Ovary (tissue), 10 donors: ENCODE measurements at places on chromosomes 1 and 21.

DNA sequence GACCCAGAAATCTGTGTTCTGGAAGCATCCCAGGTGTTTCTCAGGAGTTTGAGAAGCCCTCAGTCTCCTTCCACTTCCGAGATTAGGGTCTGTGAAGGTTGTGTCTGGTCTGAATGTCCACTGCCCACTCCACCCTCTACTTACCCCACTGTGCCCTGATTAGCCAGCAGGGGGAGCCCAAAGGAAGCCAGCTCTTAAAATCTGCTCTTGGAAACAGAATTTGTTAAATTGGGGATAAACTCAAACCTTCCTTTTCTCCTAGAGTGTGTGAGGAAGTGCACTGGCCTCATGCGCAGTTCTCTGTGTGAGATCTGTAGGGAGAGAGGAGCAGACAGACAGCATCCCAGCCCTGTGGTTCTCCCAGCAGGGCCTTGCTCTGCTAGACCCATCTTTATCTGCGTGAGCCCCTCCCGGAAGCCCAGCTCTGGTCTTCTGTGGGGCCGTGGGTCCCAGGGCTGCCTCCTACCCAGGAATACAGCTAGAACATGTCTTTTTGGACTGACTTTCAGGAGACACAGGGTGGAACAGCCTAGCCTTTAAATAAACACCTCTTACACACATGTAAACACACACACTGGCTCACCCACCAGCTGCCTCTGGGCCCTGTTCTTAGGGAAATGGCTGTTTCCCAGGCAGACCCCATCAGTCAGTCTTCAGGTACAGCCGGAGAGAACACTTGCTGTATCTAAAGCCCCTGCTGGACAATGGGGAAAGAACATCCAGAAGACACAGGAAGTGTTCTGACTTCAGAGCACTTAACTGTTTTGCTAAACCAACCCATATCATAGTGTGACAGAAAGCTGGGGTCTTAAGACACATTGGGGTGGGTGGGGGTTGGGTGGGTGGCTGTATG lies 52.2 kb downstream of the SMYD2 start:
- no peaks in the 10 kb centered on the region for H3K36me3 ChIP-seq
- H3K27ac ChIP-seq: no peak overlapping the region
- peak; percentile 48 for DNase-seq
- no peaks in the 10 kb centered on the region for H3K27me3 ChIP-seq
- H3K4me3 ChIP-seq: no peak overlapping the region

DNA sequence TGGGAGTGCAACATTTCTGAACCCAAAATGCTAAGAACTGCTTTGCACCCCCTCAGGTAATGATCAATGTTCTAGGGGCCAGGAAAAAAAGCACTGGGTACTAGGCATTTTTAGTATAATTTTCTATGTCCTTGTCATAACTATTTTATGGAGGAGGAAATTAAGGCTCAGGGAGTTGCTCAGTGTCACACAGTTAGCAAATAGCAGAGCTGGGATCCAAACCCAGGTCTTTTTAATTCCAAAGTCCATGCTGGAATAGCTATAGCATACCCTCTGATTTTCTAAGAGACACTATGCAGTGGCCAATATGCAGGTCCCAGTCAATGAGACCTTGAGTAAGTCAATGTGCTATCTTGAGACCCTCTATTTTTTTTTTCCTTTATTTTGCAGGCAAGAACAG lies 394.5 kb upstream of the USP24 start:
- no peaks in the 10 kb centered on the region for H3K36me3 ChIP-seq
- peaks cover 8% of the 10 kb centered on the region for H3K4me1 ChIP-seq
- no peak overlapping the region for H3K4me3 ChIP-seq
- no peak overlapping the region for H3K27ac ChIP-seq
- DNase-seq: no peak
- H3K27me3 ChIP-seq: no peaks in the 10 kb centered on the region

GRCh38 chr1:183416850-183417771 lies 1.1 kb downstream of the NMNAT2 start:
- H3K36me3 ChIP-seq: no peaks in the 10 kb centered on the region
- H3K27me3 ChIP-seq: peaks cover 4% of the 10 kb centered on the region
- no peak overlapping the region for H3K27ac ChIP-seq
- peak; percentile 77 for DNase-seq
- peaks cover 7% of the 10 kb centered on the region for H3K4me1 ChIP-seq

DNA sequence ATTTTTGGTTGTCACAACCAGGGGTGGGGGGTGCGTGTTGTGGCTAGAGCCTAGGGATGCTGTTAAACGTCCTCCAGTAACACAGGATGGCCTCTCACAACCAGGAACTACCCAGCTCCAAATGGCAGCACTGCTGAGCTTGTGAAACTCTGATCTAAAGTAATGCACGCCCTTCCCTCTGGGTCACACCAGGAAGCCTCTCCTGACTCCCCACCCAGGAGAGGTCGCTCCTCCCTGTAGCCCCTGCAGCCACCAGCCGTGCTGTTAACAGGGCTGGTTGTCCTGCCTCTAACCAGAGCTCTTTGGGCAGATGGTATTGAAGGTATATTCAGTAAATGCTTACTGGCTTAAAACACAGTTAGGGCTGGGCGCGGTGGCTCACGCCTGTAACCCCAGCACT lies 73.2 kb downstream of the NKAIN1 start:
- H3K27me3 ChIP-seq: no peaks in the 10 kb centered on the region
- no peak for DNase-seq
- no peak overlapping the region for H3K4me3 ChIP-seq
- no peak overlapping the region for H3K27ac ChIP-seq

- no peak overlapping the region for H3K4me3 ChIP-seq
- H3K4me1 ChIP-seq: no peaks in the 10 kb centered on the region
- H3K27ac ChIP-seq: no peak overlapping the region
- H3K36me3 ChIP-seq: no peaks in the 10 kb centered on the region
These were observed 53.9 kb upstream of the SAMD13 start for GRCh38 chr1:84247425-84248220.

- no peak overlapping the region for H3K4me3 ChIP-seq
- H3K4me1 ChIP-seq: no peaks in the 10 kb centered on the region
- no peak overlapping the region for H3K27ac ChIP-seq
- H3K27me3 ChIP-seq: no peaks in the 10 kb centered on the region
These were observed 25.2 kb downstream of the RUNX3 start for GRCh38 chr1:24904731-24905354.

- no peak overlapping the region for H3K4me3 ChIP-seq
- no peak for DNase-seq
- no peaks in the 10 kb centered on the region for H3K27me3 ChIP-seq
- no peaks in the 10 kb centered on the region for H3K4me1 ChIP-seq
These were observed 33.0 kb downstream of the PDE4B start for GRCh38 chr1:65825741-65826140.
